ENCODE measurements at places on chromosomes 5 and 9.
A peak's percentile ranks its signal among the peaks of the same experiment; 100 is the strongest.

GRCh38 chr5:175238326-175238725 lies 205.7 kb downstream of the DRD1 start:
- DNase-seq = no peak
- peaks cover 41% of the 10 kb centered on the region for H3K4me1 ChIP-seq
- H3K36me3 ChIP-seq = no peaks in the 10 kb centered on the region
- H3K27ac ChIP-seq = no peak overlapping the region
- no peak overlapping the region for H3K4me3 ChIP-seq

GRCh38 chr5:153746440-153746839 lies 256.0 kb downstream of the GRIA1 start:
- no peaks in the 10 kb centered on the region for H3K27me3 ChIP-seq
- no peak overlapping the region for H3K27ac ChIP-seq
- H3K4me3 ChIP-seq = no peak overlapping the region
- no peaks in the 10 kb centered on the region for H3K36me3 ChIP-seq

- no peak overlapping the region for H3K27ac ChIP-seq
- H3K4me1 ChIP-seq = peaks cover 4% of the 10 kb centered on the region
- H3K4me3 ChIP-seq = no peak overlapping the region
- DNase-seq = no peak
Observed at GRCh38 chr9:130022566-130023143, 20.3 kb downstream of the FNBP1 start.

- no peaks in the 10 kb centered on the region for H3K4me1 ChIP-seq
- H3K27me3 ChIP-seq = no peaks in the 10 kb centered on the region
- no peak overlapping the region for H3K27ac ChIP-seq
- H3K4me3 ChIP-seq = no peak overlapping the region
- DNase-seq = no peak
- H3K36me3 ChIP-seq = no peaks in the 10 kb centered on the region
Observed at GRCh38 chr5:180396926-180397325, 43.8 kb upstream of the GFPT2 start.

DNA sequence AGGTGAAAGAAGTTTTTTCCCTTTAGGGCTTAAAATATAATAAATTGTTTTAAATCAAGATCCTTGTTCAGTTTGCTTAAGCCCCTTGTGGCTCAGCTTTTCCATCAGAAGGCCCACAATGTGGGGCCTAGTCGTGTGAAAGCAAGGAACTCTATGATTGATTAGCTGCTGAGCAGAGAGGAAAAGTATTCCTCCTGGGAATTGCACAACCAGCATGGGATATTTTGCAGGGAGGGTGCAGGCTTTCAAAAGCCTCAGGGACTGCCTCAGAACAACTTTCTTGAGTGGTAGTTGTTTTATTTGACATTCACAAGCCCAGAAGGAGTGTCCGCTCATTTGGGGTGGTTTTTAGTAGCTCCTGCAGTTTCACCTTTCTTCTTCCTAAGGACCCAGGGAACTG lies 19.8 kb downstream of the TTC23L start:
- no peaks in the 10 kb centered on the region for H3K27me3 ChIP-seq
- no peak overlapping the region for H3K27ac ChIP-seq
- H3K4me1 ChIP-seq = no peaks in the 10 kb centered on the region
- H3K36me3 ChIP-seq = no peaks in the 10 kb centered on the region

DNA sequence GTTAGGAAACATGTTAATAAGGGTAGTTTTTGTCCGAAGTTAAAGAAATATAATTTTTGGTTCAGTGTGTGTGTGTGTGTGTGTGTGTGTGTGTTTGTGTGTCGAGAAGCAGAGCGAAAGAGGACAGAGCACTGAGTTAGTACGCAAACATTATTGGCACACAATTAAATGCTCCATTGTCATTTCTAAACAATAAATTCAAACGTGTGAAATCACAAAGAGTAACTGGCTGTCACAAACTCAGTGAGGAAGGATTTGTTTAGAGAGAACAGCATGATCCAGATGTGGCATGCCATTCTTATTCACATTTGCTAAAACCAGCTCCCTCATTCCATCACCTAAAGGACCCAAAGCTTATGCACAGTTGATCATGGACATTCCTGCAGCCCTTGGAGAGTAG lies 970.8 kb downstream of the DTWD2 start:
- H3K27me3 ChIP-seq = no peaks in the 10 kb centered on the region
- H3K27ac ChIP-seq = no peak overlapping the region
- no peak for DNase-seq
- H3K36me3 ChIP-seq = no peaks in the 10 kb centered on the region
- no peak overlapping the region for H3K4me3 ChIP-seq
- no peaks in the 10 kb centered on the region for H3K4me1 ChIP-seq

DNA sequence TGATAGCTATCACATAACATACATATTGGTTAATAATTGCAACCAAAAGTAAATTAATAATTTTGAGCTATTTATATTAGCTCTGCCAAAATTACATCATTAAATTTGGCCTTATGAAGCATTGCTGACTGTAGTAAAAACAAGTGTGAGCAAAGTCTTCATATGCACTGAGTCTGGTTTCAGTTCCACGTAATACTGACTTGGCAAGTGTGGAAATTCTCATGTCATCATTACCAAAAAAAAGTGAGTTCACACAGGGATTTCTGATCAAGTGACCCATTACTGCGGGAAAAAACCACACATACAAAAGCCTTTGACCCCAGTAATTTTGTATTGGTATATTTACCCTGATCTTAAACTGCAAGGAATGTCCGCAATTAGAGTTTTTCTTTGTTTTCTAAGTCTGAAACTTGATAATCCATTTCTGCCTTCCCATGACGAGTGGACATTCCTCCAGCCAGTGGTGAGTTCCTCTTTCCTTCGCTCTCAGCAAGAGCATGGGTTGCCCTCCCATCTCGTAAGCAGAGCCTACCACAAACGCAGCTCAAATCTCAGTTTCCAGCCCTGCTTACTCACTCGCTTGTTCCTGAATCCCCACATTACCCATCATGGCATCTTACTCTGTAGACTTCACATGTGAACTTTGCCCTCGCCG lies 220.2 kb upstream of the DMRT1 start:
- H3K36me3 ChIP-seq = no peaks in the 10 kb centered on the region
- H3K27ac ChIP-seq = no peak overlapping the region
- DNase-seq = no peak
- no peaks in the 10 kb centered on the region for H3K4me1 ChIP-seq
- H3K4me3 ChIP-seq = no peak overlapping the region
- H3K27me3 ChIP-seq = no peaks in the 10 kb centered on the region

- 0 out of 2 replicates have a peak, but pooled peaks cover 2% of the 10 kb centered on the region for H3K27me3 ChIP-seq
- H3K4me3 ChIP-seq = no peak overlapping the region
- peaks cover 3% of the 10 kb centered on the region for H3K4me1 ChIP-seq
- DNase-seq = no peak
Observed at GRCh38 chr9:88303721-88304451, 84.4 kb upstream of the SPIN1 start.

DNA sequence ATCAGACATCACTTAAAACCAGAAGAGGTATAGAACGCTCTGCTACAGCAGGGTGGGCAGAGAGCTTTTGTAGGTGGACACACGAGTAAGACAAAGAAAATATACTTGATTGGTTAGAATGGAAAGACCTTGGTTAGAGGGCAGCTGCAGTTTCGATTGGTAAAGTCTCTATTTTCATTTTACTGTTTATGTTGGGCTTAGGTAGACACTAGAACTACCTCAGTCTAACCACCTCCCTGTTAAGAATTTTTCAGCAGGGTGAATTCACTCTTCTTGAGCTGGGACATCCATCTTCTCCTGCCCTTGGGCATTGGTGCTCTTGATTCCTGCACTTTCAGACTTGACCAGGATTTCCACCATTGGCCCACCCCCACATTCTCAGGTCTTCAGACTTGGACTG lies 116.3 kb downstream of the BASP1 start:
- no peak overlapping the region for H3K27ac ChIP-seq
- H3K27me3 ChIP-seq = no peaks in the 10 kb centered on the region
- DNase-seq = no peak
- H3K4me3 ChIP-seq = no peak overlapping the region
- no peaks in the 10 kb centered on the region for H3K4me1 ChIP-seq

- no peaks in the 10 kb centered on the region for H3K36me3 ChIP-seq
- H3K4me3 ChIP-seq = no peak overlapping the region
- no peaks in the 10 kb centered on the region for H3K27me3 ChIP-seq
- H3K4me1 ChIP-seq = no peaks in the 10 kb centered on the region
Observed at GRCh38 chr9:38110476-38110875, 41.4 kb upstream of the SHB start.

GRCh38 chr5:11941566-11941965 lies 37.3 kb upstream of the CTNND2 start:
- no peak overlapping the region for H3K4me3 ChIP-seq
- H3K27me3 ChIP-seq = no peaks in the 10 kb centered on the region
- no peak overlapping the region for H3K27ac ChIP-seq
- H3K36me3 ChIP-seq = no peaks in the 10 kb centered on the region
- DNase-seq = no peak

- no peak overlapping the region for H3K4me3 ChIP-seq
- no peaks in the 10 kb centered on the region for H3K36me3 ChIP-seq
Observed at GRCh38 chr5:95958310-95959014, 3.2 kb downstream of the ELL2 start.

- no peak overlapping the region for H3K4me3 ChIP-seq
- H3K4me1 ChIP-seq = peaks cover 53% of the 10 kb centered on the region
- H3K27ac ChIP-seq = no peak overlapping the region
- no peak for DNase-seq
Observed at GRCh38 chr5:14266686-14267085, 123.5 kb downstream of the TRIO start.

GRCh38 chr5:110940136-110940535 lies 131.4 kb upstream of the TSLP start:
- no peaks in the 10 kb centered on the region for H3K4me1 ChIP-seq
- H3K27me3 ChIP-seq = no peaks in the 10 kb centered on the region
- DNase-seq = no peak
- H3K27ac ChIP-seq = no peak overlapping the region

DNA sequence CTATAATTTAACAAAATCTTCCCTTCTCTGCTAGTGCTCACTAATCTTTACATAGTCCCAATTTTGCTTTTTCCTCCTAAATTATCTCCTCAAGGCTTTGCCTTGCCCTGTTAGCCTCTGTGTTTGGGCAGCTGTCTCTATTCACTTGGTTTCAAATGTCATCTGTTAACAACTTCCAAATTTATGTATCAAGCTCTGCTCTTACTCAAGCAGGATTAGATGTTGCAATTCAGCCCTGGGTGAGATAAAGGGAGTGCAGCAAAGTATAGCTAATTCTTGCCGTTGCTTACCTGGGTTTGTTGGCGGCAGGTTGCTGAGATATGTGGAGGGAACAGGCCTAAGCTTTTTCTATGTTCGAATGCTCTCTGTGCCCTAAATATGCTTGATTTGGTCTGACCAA lies 483.8 kb downstream of the DMAC1 start:
- H3K4me3 ChIP-seq = no peak overlapping the region
- no peaks in the 10 kb centered on the region for H3K36me3 ChIP-seq
- DNase-seq = no peak
- H3K4me1 ChIP-seq = peaks cover 36% of the 10 kb centered on the region

- H3K27ac ChIP-seq = no peak overlapping the region
- H3K4me3 ChIP-seq = no peak overlapping the region
- no peaks in the 10 kb centered on the region for H3K36me3 ChIP-seq
- no peak for DNase-seq
- H3K4me1 ChIP-seq = 0 out of 2 replicates have a peak, but pooled peaks cover 2% of the 10 kb centered on the region
Observed at GRCh38 chr5:164187785-164188184, 682.4 kb downstream of the MAT2B start.

- no peak for DNase-seq
- H3K27ac ChIP-seq = no peak overlapping the region
- H3K27me3 ChIP-seq = peaks cover 12% of the 10 kb centered on the region
- 0 out of 2 replicates have a peak, but pooled peaks cover 2% of the 10 kb centered on the region for H3K4me1 ChIP-seq
- no peaks in the 10 kb centered on the region for H3K36me3 ChIP-seq
Observed at GRCh38 chr5:149133795-149134777, 7.2 kb upstream of the ABLIM3 start.

DNA sequence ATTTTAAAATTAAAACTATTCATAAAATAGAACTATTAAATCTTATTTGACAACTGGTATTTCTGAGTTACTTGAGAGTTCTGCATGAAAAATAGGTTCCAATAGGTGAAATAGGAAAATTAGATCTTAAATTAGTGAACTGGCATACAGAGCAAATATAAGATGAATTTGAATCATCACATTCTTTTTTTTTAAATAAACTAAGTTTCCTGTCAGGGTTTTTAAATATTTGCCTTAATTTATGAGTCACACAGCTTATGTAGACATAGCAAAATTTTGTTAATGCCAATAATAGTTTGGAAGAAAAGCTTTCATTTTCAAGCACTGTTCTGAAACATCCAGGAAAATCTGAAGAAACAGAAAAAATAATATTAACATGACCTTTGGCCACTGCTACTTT lies 311.7 kb upstream of the HAPLN1 start:
- H3K4me1 ChIP-seq = no peaks in the 10 kb centered on the region
- no peaks in the 10 kb centered on the region for H3K36me3 ChIP-seq
- no peak overlapping the region for H3K27ac ChIP-seq
- H3K4me3 ChIP-seq = no peak overlapping the region
- no peaks in the 10 kb centered on the region for H3K27me3 ChIP-seq
- no peak for DNase-seq

- H3K4me3 ChIP-seq = no peak overlapping the region
- H3K27me3 ChIP-seq = no peaks in the 10 kb centered on the region
- peaks cover 19% of the 10 kb centered on the region for H3K36me3 ChIP-seq
- DNase-seq = peak; percentile 89
- peaks cover 51% of the 10 kb centered on the region for H3K4me1 ChIP-seq
- peak overlapping the region; percentile 35 for H3K27ac ChIP-seq
Observed at GRCh38 chr9:130183133-130183762, 11.0 kb downstream of the NCS1 start.

- H3K27ac ChIP-seq = 0 out of 2 replicates have a peak overlapping the region, but pooled peaks have one; percentile 1
- H3K4me3 ChIP-seq = peak overlapping the region; percentile 16
- peak; percentile 85 for DNase-seq
- no peaks in the 10 kb centered on the region for H3K36me3 ChIP-seq
Observed at GRCh38 chr9:8660383-8660782, 860.8 kb upstream of the DMAC1 start.

- H3K4me1 ChIP-seq = no peaks in the 10 kb centered on the region
- H3K27me3 ChIP-seq = 0 out of 2 replicates have a peak, but pooled peaks cover under 1% of the 10 kb centered on the region
- no peak for DNase-seq
- H3K27ac ChIP-seq = no peak overlapping the region
Observed at GRCh38 chr9:120263836-120264235, 316.1 kb downstream of the CDK5RAP2 start.

- H3K27ac ChIP-seq = peak overlapping the region; percentile 84
- H3K4me1 ChIP-seq = peaks cover 50% of the 10 kb centered on the region
- H3K4me3 ChIP-seq = peak overlapping the region; percentile 16
- H3K27me3 ChIP-seq = no peaks in the 10 kb centered on the region
- H3K36me3 ChIP-seq = no peaks in the 10 kb centered on the region
- peak; percentile 91 for DNase-seq
Observed at GRCh38 chr9:35907711-35908503, 1.4 kb upstream of the SPAAR start.

GRCh38 chr9:37010180-37010579 lies 23.9 kb downstream of the PAX5 start:
- H3K27ac ChIP-seq = no peak overlapping the region
- no peaks in the 10 kb centered on the region for H3K36me3 ChIP-seq
- no peak for DNase-seq
- H3K4me1 ChIP-seq = no peaks in the 10 kb centered on the region
